ENCODE measurements at places on chromosomes 6 and 20. TPM values are rescaled to one million over a fixed set of nuclear protein-coding genes. Genes with fewer than 3 reads are reported as not detected.

LY86 gene
- total RNA-seq, result not detected

DNA sequence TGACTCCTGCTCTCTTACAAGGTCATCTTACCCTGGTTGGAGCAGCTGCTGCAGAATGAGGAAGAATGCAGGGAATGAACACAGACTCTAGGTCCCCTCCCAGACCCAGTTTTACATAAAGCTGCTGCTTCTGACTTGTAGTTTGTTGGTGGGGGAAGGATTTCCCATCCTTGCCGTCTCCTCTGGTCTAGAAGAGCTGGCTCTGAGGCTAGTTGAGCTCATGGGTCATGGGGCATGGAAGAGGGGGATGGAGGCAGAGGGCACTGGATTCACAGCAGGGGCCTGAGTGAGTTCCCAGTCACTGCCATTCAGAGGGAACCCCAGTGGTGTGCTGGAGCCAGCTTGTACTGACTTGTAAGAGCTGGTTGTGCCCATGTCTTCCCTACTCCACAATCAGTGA, 9.2 kb upstream of the GUCA1A start:
- no peak for DNase-seq

DNA sequence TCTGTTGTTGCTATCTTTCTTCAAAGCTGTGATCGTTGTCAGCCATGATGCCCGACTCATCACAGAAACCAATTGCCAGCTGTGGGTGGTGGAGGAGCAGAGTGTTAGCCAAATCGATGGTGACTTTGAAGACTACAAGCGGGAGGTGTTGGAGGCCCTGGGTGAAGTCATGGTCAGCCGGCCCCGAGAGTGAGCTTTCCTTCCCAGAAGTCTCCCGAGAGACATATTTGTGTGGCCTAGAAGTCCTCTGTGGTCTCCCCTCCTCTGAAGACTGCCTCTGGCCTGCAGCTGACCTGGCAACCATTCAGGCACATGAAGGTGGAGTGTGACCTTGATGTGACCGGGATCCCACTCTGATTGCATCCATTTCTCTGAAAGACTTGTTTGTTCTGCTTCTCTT, 19.3 kb downstream of the ABCF1 start:
- no peak for DNase-seq

DNA sequence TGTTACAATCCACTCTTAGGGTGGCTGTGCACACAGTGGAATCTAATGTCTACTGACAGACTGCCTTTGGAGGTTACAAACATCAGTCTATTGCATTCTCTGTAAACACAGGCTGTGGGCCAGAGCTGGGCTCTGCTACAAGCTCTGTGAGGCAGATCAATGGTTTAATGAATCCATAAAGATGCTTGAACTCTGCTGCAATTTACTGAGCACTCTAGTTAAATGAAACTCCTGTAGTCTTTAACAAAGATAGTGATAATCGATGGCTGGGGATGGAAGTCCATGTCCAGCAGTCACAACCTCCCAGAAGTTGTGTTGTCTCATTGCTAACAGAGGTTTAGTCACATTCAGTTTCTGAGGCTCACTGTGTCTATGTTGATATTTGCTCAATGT, 50.5 kb downstream of the SOBP start:
- DNase-seq, result no peak

- no peak for DNase-seq
Observed at GRCh38 chr20:41697861-41698559, 79.8 kb upstream of the CHD6 start.

- no peak for DNase-seq
Observed at GRCh38 chr6:84651583-84651982, 112.8 kb downstream of the TBX18 start.
